ENCODE measurements at places on chromosomes 1 and 21.

DNA sequence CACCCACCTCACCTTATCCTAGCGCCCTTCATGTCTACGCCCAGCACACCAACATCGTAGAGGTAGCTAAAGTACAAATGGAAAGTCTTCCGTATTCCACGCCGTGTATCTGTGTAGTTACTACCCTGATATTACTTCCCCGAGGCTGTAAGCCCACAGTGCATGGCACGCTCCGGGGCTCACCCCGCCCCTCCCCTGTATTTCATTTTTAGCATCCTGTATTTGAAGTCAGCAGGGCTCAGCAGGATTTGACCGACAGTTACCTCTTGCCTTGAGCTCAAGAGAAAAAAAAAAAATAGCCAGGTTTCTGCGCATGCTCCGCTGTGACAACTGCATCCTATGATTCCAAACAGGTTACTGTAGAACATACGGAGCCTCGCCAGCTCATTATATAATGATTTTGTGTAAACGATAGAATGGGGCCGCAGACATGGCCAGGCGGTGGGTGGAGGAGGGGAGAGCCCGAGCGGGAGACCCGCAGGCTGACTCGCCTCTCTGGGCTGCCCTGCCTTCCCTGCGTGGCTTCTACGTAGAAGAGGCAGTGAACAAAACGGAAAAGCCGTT lies 1.3 kb downstream of the ABCG1 start:
- DNase-seq, result no peak

DNA sequence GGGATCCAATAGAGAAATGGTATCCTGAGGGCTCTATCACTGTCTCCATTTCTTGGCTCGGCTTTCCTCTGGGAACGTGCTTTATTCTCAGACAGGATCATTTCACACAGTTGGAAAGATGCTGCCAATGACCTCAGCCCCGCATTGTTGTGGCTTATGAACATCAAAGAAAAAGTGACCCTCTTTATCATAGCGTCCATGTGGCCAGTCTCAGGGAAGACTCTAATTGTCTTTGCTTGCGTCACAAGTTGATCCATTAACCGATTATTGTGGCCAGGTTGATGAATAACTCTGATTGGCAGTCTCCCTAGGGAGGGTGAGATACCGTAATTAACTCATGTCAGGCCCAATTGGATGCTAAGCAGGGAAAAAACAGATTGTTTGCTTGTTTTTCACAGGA lies 10.4 kb upstream of the TMEM9 start:
- no peak for DNase-seq

DNA sequence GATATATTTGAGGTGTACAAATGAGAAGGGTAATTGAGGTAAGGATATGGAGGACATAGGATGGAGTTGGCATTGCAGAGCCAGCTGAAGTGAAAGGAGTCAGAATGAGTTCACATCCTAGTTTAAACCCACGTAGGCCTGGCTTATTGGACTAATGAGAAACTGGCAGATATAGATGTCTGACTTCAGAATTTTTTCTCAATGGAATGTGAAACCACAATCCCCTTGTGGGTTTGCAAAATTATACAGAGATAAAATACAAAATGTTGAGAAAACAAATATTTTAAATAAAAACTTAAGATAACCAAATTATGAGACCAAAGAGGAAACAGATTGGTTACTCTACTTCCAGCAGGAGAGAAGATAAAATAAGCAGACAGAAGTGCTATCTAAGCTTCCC lies 277.4 kb upstream of the LRRC7 start:
- no peak for DNase-seq

- no peak for DNase-seq
These were observed 15.9 kb upstream of the TMEM125 start for GRCh38 chr1:43253876-43254275.

GRCh38 chr1:85146972-85147359 lies 53.9 kb downstream of the SYDE2 start:
- DNase-seq, result no peak

Data from H1 (cell line).